Frontal cortex (tissue), 4 donors: ENCODE measurements at places on chromosomes 7 and 10. TPM values are rescaled to one million over a fixed set of nuclear protein-coding genes. Genes with fewer than 3 reads are reported as not detected.

The TBXAS1 gene
- 2.9 TPM for total RNA-seq

GRCh38 chr10:74500026-74500704, 326.2 kb upstream of the KAT6B start:
- no peak for DNase-seq

DNA sequence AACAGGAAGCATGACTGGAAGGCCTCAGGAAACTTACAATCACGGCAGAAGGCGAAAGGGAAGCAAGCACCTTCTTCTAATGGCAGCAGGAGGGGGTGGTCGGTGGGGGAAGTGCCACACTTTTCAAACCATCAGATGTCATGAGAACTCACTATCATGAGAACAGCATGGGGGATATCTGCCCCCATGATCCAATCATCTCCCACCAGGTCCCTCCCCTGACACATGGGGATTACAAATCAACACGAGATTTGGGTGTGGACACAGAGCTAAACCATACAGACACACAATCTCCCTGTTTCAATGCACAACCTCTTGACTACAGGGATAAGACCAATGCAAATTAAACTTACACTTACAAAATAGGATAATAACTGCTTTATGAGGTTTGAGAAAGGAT, 97.6 kb downstream of the SGMS1 start:
- DNase-seq: no peak

DNA sequence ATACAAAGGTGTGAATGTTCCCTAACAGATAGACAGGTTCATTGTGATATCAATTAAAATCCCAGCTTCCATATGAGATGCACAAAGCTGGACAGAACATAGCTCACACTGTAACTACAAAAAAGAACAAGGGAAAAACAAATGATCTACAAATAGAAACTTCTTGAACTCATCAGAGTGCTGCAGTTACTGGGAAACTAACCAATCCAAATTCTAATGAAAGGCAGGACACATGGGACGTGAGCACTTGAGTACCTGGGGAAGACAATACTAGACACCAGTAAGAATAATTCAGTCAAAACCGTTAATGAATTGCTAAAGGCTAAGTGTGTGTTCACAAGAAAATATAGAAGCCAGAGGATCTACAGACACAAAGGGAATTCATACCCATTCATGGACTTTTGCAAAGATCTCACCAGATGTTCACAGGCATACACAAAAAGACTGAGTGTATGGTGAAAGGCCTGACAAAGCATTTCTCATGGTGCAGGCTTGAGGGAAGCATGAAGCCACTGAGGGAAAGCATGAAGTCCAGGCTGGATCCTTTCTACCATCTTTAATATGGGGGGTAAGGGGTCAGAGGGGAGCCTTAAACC, 7.8 kb upstream of the GPR22 start:
- no peak for DNase-seq

The GIMAP7 gene
- 2.4 TPM for total RNA-seq

The SLC26A5 gene
- total RNA-seq: not detected

The HMX3 gene
- total RNA-seq: not detected

GRCh38 chr7:22670422-22670815, 56.6 kb upstream of the IL6 start:
- no peak for DNase-seq

DNA sequence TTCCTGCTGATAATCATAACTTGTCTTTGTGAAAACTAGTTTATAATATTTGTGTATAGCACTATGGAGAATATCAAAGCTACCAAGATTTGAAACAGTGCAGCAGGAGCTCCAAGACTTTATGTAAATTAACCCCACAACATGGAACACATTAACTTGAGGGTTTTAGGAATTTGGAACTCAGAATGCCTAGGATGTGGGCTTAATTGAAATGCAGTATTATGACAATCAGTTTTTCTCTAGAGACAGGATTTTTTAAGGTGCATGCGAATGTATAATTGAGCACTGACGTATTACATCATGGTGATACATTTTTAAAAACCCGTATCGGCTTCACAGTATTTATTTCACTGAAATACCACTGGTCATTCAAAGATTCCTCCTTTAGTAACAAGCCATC, 313.1 kb upstream of the DGKB start:
- no peak for DNase-seq

DNA sequence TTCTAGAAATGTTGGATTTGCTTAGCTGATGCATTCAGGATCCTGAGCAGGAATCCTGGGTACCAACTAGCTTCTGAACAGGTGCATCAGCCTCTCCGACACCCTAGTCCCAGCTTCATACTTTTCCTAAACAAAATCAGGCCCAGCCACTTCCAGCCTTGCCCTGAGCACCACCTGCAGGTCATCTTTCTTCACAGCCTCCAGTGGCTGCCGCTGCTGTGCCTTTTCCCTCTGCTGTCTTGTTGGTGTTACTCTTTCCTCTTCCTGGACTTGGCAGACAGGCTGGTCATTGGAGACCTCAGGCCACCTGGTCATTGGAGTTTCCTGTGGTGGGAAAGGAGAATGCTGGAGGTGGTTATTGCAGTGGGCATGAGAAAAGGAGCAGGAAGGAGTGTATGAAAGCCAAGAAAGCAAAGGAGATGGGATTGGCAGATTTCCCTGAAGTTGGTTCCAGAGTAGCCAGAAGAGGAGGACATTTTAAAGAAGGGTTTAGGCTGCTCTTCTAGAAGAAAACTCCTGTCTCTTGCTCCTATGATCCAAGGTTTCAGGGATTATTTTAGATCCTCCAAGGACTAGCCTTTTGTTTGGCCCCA, 48.2 kb upstream of the NFKB2 start:
- peak; percentile 28 for DNase-seq

DNA sequence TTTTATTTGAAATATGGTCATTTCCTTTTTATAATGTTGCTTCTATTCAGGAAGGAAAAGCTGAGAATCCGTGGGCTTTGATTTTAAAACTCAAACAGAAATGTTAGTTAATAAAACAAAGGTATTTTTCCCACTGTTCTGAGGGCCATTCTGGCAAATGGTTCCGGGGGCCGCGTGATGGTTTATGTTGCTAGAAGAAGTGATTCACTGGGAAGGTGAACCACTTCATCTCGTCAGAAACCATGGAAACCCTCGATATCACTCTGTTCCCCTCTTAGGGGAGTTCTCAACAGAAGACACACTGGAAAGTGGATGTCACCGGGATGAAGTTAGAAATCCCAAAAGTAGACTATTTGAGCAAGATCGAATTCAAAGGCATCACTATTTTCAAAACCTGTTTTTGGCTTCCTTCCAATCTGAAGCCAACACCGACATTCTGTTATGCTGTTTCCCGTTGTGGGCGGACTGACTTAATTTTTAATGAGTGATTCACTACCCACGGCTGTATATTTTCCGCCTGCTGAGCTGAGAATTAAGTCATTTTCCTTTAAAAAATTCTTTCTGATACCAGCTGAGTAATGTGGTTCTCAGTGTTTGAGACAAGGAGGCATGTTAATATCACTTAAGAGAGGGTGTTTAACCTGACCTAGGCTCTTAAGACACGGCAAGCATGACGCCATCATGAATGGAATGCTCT, 84.1 kb downstream of the PTPRE start:
- DNase-seq: no peak

The MYL10 gene
- total RNA-seq: not detected

The AASS gene
- 14.7 TPM for total RNA-seq

DNA sequence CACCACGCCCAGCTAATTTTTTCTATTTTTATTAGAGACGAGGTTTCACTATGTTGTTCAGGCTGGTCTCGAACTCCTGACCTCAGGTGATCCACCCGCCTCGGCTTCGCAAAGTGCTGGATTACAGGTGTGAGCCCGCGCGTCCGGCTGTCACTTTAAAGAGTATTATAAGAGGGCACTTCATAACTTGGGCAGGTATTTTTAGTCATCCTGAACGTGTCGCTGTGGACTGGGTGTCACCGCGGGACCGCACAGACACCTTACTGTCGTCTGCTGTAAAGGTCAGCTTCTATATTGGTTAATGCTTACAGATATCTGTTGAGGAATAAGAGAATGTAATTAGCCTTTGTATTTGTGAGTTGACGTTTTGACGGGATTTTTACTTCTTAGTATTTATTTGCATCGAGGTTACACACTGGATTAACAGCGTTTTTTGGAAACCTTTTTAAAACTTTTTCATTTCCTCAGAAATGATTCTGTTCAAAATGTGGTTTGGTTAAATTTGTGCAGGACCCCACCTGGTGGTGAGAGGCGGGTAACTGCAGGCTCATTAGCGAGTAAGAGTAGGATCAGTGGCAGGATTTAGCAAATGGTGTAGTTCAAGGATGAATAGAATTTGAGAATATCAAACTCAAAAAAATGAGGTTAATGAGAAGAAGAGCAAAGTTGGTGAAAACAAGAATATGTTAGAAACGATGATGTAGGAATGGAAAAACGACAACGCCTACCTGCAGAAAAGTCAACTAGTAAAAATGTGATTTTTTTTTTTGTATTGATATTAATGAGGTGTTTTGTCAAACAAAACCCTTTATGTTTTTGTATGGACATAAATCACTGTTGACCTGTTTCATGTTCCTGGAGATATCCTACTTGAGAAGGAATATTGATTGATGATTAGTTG, 3.2 kb downstream of the DNAJB6 start:
- no peak for DNase-seq

DNA sequence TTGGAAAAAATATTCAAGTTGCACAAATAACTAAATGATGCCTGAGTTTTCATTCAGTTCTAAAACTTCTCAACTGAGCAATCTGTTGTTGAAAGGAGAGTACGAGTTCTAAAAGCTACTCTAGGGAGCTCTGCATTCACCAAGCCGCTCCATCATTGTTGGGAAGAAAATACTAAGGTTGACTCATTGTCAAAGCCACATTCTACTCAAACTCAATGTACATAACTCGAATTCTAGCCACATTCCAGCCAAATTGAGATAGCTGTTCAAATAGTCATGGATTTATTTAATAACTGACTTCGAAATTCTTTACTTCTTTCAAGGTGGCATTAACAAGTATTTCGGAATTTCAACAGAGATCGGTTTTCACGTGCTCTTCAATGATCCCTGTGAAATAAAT, 63.4 kb downstream of the KIAA1217 start:
- no peak for DNase-seq

DNA sequence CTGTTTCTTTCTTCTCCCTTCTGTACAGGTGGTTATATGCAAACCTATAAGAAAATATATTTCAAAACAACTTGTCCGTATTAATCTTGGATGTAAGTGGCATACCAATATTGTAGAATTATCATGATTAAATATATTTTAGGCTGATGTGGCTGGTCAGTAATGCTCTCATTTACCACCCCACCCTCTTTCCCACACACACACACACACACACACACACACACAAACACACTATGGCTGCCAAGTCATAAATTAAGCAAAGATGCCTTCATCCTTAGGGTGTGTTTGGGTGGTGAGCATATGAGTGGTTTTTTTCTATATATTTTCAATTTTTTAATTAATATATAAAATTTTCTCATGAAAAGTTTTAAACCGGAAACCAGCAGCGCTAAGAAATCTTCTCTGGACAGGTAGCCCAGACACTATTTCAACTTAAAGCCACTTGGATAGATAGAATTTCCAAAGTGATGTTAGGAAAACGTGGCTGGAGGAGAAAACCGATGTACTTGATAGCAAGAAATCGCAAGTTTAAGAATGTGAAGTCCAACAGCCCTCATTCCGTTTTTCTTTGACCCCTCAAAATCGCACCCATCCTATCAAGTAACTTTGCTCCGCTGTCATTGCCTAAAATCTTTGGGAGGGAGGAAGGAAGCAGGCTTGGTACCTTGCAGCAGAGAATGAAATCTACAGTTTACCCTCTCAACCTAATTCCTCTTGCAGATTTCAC, 171.7 kb downstream of the FAM107B start:
- DNase-seq: no peak

- DNase-seq: no peak
Observed at GRCh38 chr7:117269417-117269816, 53.4 kb downstream of the WNT2 start.

DNA sequence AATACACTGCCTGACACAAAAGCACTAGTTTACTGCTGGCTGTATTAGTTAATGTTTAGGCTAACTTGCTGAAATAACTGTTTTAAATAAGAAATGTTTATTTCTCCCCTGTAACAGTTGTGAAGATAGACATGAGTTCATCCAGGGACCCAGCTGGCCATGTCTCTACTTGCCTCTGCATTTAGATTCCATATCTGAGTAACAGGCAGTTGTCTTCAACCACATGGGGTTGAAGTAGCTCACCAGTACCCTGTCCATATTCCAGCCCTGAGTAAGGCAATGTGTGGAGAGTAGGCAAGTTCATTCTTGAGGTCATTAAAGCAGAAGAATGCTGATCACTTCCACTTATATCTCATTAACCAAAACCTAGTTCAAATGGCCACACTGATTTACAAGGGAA, 31.1 kb upstream of the RSBN1L start:
- DNase-seq: no peak

DNA sequence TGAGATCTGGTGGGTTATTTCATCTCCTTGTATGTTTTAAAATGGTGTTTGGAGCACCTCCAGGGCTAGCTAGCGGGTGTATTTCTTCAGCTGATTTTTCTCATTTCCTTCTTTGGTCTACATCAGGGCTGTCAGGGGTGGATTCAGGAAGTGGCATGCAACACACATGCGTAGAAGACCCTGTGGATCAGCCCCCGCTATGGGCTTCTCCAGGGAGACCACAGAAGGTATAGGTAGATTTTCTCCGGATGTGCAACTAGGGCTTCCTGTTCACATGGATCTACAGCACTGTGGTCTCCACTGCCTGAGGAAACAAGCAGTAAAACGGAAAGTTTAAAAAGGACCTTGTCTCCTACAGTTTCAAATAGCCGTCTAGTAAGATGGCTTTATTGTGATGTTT, 10.4 kb downstream of the NUB1 start:
- DNase-seq: no peak

- no peak for DNase-seq
Observed at GRCh38 chr7:102892631-102893278, 20.0 kb upstream of the LRRC17 start.

DNA sequence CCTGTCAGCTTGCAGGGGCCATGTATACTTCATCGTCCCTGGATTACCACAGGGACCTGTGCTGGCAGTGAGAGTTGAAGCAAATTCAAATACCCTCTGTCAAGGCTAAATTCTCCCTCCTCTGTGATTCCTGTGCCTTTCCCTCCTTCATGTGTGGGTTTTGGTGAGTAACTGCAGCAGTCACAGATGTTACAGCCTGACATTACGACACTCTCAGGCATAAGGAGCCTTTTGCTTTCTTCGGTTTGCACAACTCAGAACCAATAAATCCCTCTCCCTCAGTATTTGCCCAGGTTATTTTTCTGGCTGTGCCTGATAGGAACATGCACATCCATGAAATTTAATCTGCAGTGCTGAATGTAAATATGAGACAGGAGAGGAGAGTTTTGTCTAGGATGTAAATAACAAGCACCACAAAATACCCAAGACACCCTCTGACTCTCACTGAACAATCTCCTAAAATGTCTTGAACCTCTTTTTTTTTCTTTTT, 997.2 kb upstream of the GHITM start:
- no peak for DNase-seq

DNA sequence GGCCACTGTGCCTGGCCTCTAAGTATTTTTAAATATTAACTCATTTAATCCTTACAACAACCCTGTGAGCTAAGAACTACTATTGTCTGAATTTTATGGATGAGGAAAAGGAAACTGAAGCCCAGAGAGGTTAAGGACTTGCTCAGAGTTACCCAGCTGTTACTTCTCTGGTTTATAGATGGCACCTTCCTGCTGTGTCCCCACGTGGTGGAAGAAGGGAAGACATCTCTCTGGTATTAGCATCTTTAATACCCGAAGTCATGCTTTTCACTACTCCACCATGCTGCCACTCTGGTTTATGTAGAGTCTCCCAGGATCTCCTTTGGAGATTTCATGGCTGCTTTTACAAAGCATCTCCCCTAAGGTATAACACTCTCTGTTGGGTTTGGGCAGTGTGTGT, 105.5 kb upstream of the MKLN1 start:
- no peak for DNase-seq

- no peak for DNase-seq
Observed at GRCh38 chr10:71761541-71762113, 11.7 kb downstream of the VSIR start.
